Activated CD4-positive, alpha-beta T cell treated with anti-CD3 and anti-CD28 coated beads, Interleukin-2, amount 50 U/mL, for 16 hours (primary cell): ENCODE measurements at places on chromosomes 16 and 17.

DNA sequence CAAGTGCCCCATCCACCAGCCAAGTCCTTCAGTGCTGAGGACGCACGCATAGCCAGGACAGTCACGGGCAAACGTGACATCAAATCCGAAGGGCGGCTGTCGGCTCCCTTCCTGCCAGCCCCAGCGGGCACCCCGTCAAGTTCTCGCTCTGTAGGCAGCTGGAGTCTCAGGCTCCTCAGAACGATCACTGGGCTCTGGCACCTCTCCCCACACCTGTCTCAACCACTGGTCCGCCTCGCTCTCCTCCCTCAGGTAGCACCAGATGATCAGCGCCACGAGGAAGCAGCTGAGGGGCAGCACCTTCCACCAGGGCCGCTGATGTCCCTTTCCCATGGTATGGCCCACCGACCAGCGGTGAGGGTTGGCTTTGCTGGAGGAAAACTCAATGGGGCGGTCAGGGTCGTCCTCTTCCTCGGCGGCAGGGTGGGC is 422 bp downstream of the UQCC4 start:
- DNase-seq = peak; percentile 8

- DNase-seq = no peak
Measured at GRCh38 chr17:75776386-75777295, 8.0 kb upstream of the UNK start.

DNA sequence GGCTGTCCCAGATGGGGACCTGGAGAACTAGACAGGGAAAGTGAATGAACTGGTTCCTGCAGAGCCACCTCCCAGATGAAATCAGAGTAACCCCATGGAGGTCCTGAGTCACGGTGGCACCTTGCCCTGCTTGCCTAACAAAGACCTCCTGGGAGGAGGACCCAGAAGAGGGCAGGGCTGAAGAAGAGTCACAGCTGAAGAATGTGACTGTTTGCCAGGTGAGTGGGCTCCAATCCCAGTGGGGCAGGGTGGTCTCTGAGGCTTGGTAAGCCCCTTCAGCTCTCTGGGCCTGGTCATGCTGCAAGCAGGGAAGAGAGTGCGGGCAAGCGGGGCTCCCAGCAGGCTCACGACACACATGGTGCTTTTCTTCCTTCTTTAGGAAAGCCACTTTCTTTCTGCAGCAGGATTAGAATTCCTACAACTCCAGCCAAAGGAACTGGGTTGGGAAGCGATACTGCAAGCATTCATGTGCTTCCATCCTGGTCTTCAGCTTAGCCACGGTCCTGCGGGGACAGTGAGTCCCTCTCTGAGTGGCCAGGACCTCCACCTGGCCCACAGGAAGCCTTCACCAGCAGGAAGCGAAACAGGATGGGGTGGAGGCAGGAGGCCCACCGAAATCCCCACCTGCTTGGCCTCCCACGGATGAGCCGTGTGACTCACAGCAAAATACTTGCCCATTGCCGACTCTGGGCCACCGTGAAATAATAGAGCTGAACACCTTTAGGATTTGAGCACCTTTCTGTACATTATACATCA is 4.3 kb downstream of the C16orf74 start:
- no peak for DNase-seq

DNA sequence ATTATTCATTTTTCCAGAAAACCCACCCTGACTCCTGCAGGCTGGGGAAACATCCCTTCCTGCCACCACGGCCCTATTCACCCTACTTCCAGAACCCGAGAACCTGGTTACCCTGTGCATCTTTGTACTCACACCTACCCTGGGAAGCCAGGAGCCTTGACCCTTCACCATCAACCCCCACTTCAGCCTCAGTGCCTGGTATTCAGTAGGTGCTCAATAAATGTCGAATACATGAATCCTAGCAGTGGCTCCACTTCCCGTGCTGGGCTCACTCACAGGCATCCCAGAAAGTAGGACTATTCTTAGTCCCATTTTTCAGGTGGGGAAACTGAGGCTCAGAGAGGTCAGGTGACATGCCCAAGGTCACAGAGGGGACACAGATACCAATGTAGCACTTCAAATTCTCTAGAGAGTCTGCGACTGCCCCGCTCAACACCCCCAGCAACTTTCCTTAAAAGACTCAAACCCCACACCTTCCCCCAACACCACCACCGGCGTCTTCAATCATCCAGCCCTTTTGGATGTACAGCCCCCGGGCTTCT is 36.1 kb upstream of the CMIP start:
- no peak for DNase-seq

- DNase-seq = no peak
Measured at GRCh38 chr16:4944333-4945281, 7.7 kb upstream of the PPL start.
